NCI-H526 treated with DMSO at 0.1 percent for 48 hours (cell line): ENCODE measurements at places on chromosomes 11 and 22.

GRCh38 chr22:20977019-20977418, 5.1 kb upstream of the LZTR1 start:
- DNase-seq = no peak

GRCh38 chr11:16335236-16335962, 20.9 kb downstream of the SOX6 start:
- DNase-seq = no peak

DNA sequence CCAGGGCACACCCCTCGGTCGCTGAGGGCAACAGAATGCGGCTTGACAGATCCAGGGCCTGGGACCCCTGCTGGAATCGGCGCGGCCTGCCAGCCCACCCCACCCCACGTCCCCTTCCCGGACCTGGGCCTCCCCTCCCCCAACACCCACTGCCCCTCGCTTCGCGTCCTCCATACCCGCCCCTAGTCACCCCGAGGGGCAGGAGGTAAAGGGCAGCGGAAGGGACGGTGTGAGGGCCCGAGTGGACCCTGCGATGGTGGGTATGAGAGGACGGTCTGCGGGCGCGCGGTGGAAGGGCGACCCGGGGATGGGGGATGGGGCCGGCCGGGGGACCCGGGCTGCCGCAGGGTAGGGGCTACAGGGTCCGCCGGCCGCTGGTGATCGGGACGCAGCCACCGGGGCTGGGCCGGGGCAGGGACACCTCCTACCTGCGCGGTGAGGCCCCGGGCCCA, 311 bp downstream of the APBB1 start:
- DNase-seq = no peak

DNA sequence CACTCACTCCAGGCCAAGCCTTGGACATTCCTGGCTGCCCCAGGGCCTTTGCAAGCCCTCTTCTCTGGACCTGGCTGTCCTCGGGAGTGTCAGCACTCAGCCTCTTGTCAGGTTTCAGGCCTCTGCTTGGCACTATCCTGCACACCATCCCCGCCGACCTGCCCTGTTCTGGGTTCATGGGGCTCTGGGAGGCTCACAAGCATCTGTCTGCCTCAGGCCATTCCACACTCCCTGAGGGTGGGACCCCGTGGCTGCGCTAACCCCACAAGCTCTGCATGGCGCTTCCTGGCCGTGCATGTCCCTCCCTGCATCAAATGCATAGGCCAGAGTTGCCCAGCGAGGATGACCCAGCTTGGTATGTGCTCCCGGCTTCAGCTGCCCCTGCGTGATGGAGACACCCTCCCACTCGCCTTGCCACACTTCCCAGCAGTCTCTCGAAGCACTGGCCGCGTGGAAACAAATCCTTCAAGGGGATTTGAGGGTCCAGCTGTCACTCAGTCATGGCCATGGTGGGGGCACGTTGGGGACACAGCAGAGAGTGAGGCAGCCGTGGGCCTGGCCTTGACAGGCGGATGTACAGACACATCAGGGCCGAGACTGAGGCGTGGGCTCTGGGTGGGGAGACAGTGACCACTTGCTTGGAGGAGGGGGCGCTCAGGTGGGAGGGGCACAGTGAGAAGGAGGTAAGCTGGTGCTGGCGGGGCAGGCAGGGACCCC, 87.3 kb downstream of the KCNQ1 start:
- DNase-seq = no peak

- DNase-seq = no peak
These were observed 56.6 kb upstream of the FDX1 start for GRCh38 chr11:110373051-110373702.

GRCh38 chr11:12680246-12680939, 6.2 kb downstream of the TEAD1 start:
- DNase-seq = peak; percentile 90
